ENCODE measurements at places on chromosomes 16 and 17.

GRCh38 chr16:68000450-68000849, 1.2 kb upstream of the DPEP2 start:
- DNase-seq: no peak

- DNase-seq: no peak
Measured at GRCh38 chr17:17176341-17176740, 29.8 kb downstream of the PLD6 start.

DNA sequence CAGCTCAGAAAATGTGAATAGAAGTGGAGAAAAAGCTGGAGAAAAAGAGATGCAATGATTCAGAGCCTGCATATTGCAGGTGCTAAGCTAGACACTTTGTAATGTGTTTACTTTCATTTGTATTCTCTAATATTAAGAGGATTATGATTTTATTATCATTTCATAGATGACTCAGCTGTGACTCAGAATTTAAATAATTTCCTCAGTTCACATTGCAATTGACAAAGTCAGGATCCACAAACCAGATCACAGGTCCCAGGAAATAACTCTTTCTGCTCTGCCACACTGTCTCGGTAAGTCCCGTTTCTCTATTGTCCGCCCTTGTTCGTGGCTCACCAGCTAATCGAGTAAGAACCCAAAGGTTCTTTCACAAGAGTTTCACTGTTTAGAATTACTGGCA, 235.4 kb upstream of the MON1B start:
- no peak for DNase-seq

DNA sequence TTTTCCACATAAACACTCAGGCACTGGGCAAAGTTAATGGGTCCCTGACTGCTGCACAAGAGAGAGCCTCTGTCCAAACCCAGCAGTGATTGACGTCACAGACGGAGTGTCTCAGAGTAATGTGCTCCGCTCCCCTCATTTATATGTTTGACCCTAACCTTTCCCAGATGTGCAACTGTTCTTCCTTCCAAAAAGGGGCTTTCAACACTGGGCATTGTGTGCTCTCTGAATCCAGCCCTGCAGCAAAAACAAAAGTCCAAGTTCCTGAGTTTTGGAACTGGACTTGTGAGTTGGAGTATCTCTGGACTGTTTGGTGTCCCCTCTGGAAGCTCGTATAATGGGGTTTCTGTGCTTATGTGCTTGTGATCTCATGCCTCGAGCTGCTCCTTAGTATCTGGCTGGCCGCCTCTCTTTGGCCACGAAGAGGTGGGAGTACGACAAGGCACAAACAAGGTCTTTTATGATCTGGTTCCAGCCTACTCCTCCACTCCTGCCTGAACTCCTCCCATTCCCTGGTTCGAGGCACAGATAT, 76.4 kb upstream of the SMIM36 start:
- no peak for DNase-seq

DNA sequence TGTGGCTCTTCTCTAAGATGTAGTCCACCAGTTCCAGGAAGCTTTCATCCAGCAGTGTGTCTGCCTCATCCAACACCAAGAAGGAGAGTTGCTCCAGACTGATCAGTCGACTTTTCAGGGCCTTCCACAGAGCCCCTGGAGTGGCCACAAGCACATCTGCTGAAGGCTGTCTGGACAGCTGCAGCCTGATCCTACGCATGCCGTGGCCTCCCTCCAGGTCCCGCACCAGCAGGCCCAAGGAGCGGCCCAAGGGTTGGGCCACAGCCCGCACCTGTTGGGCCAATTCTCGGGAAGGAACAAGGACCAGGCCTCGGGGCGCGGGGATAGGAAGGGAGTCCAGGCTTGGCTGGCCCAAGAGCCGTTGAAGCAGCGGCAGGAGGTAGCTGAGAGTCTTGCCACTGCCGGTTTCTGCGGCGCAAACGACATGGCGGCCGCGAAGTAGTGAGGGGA, 729 bp downstream of the DDX28 start:
- DNase-seq: no peak

DNA sequence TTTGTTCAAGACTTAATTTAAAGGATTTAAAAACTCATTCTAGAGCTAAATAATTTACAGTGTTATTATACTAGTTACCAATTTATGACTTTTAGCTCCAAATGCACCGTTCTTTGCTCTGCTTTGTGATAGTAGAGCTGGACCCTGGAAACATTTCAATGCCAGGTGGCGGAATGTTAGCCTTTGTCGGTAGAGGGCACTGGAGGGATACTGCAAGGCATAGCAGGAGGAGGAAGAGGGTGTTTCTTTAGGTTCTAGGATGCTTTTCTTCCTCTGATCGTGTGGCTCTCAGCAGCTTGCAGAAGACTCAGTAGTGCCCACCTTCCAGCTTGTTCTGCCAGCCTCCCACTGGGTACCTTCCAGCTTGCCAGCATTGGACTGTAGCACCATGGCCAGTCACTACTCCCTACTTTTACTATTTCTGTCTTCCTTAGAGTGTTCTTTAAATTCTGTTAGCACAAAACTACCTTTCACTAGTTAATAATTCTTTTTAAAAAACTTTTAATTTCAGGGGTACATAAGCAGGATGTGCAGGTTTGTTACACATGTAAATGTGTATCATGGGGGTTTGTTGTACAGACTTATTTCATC, 325.3 kb downstream of the UTP18 start:
- no peak for DNase-seq

DNA sequence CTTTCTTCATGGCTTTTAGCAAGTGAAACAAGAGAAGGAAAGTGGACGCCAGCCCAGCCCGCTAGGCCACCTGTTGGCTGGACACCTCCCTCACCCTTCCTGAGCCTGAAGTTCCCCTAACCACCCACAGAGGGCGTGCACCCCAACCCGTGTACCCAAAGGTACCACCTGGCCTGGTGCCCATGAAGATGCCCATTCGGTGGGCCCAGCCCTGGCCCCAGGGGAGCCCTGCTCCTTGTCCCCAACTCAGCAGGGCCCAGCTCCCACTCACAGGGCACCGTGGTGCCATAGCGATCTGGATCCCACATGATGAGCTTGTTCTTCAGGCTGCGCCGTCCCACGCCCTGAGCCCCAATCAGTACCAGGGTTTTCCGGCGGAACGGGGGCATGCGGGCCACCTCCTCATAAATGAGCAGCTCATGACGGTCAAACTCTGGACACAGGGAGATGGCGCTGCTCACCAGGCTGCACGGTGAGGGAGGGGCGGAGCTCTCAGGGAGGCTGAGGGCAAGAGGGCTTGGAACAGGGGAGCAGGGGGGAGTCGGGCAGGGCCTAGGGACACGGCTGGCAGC, 26.8 kb downstream of the MPP2 start:
- no peak for DNase-seq

DNA sequence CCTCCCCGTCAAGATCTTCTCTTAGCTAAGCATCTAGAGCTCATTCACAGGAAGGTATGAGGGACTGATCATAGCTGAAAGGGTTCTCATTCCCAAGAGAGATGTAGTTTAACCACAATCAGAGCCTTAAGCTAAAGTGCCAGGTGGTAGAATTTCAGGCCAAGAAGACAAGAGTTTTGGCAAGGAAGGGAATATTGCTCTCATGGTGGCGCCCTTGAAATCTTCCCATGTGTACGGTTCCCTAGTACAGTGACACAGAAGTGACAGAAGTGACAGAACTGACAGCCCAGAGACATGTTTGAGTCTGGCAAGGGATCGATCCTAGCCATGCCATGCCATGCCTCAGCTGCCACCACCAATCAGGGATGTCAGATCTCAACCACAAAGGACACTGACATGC, 2.5 kb downstream of the GRIN2C start:
- DNase-seq: no peak

GRCh38 chr17:64448665-64449512, at the start of gene MILR1:
Gene MILR1 (plus strand): TSS chr17:64449115. CDS start chr17:64449169, 54 bp downstream.
- no peak for DNase-seq

- no peak for DNase-seq
Measured at GRCh38 chr16:58614212-58614611, 15.4 kb downstream of the CNOT1 start.

DNA sequence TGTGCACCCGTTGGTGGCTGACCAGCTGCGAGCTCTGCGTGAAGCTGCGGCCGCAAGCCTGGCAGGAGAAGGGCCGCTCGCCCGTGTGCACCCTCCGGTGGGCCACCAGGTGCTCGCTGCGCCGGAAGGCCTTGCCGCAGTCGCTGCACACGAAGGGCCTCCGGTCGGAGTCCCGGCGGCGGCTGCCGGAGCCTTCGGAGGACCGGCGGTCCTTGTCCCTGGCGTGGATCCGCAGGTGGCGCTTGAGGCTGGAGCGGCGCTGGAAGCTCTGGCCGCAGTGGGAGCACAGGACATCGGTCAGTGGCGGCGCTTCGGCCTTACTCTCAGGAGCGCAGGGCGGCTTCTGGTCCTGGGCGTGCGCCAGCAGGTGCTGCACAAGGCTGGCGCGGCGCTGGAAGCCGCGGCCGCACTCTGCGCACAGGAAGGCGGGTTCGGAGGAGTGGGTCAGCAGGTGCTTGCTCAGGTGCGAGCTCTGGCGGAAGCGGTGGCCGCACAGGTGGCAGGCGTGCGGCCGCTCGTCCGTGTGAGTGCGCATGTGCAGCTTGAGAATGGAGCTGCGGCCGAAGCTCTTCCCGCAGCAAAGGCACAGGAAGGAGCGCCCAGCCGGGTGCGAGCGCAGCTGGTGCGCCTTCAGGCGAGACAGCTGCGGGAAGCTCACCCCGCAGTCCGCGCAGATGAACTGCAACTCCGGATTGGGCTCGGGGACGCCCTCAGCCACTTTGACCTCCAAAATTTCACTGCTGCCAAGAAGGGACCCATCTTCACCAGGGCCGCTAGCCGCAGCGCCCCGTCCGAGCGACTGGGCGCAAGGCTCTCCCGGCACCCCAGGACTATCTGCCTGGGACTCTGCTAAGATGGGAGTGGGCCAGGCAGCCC, 9.1 kb downstream of the ZSCAN10 start:
- DNase-seq: no peak

- no peak for DNase-seq
Measured at GRCh38 chr16:84706856-84707255, 7.1 kb downstream of the USP10 start.

DNA sequence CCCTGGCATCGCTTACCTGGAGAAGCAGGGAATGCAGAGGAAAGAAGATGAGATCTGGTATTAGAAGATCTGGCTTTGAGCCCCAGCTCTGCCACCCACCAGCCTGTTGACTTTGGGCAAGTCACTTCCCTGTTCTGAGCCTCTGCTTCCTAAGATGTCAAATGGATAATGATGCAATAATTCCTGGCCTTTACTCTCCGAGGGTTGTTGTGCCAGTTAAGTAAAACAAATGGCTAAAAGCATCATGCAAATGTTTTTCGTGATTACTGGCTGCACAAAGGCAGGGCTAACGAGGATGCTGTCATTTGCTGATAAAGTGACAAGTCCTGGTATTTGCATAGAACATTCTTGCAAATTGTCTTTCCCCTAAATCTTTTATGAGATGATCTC, 1.3 kb upstream of the ZNF821 start:
- DNase-seq: no peak

DNA sequence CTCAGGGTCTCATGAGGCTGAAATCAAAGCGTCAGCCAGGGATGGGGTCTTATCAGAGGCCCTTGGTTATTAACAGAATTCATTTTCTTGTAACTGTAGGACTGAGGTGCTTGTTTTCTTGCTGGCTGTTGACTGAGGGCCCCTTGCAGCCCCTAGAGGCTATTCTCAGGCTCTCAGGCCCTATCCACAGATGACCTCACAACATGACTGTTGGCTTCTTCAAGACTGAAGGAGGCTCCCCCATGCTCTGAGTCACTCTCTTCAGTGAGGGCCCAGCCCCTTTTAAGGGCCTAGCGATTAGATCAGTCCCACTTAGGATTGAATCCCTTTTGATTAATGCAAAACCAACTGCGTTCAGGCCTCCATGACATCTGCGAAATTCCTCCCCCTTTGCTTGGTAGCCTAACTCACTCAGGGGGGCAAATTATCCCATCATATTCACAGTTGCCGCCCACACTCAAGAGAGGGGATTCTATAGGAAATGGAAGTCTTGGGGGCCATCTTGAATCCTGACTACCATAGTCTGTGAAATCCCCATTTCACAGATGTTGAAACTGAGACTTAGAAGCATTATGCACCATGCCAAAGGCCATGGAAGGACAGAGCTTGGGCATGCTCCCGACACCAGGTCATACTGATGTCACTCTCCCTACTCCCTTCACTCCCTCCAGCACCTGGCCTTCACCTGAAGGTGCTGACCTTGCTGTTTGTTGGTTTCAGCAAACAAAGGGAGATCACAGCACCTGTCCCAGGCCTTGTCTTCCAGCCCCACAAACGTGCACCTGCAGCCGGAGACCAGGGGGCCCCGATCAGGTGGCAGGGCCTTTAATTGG, 592.3 kb downstream of the MAF start:
- no peak for DNase-seq

DNA sequence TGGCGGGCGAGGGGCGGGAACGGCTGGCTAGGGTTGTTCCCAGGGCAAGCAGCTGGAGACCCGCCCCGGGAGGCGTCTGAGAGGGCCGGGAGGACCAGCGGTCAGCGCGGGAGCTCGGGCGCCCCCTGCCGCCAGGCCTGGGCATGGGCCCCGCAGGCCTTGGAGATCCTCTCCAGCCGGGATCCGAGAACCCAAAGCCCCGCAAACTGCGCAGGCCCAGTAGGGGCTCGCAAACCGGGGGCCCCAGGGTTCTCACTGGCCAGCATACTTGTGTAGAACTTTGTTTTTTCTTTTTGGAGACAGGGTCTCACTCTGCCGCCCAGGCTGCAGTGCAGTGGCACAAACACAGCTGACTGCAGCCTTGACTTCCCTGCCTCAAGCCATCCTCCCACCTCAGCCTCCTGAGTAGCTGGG, 20.8 kb upstream of the ZNF423 start:
- no peak for DNase-seq

GRCh38 chr17:43530288-43531081, 15.7 kb downstream of the ETV4 start:
- DNase-seq: no peak

GRCh38 chr17:21113049-21113690, 13.6 kb upstream of the DHRS7B start:
- no peak for DNase-seq

- DNase-seq: no peak
Measured at GRCh38 chr17:58273453-58274104, 7.2 kb downstream of the MPO start.

DNA sequence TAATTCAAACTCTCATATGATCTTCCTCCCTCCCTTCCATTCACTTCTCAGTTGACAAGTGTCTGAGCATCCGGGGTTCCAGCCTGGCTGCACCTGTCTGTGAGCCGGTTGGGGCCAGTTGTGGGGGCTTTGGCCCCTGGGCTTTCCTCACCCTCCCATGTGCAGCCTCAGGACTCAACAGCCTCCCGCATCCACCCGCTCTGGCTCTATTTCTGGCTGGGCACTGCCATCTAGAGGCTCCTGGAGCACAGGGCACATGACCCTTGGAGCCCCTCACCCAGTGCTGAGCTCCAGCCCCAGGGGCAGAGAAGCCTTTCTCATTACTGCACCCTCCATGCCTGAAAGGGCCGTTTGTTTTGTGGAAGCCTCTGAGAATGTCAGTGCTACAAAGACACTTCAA, 43.3 kb downstream of the HAPSTR1 start:
- peak; percentile 39 for DNase-seq

Measured in stimulated activated CD4-positive, alpha-beta T cell treated with anti-CD3 and anti-CD28 coated beads, TNF-alpha, amount 100 ng/mL, for 1 hour (primary cell).